ENCODE measurements at places on chromosomes 5 and 9. TPM values are rescaled to one million over a fixed set of nuclear protein-coding genes. Genes with fewer than 3 reads are reported as not detected.

Gene DAP
- polyA plus RNA-seq = 78.5 TPM

Gene GCNT1
- polyA plus RNA-seq = 2.8 TPM

Gene BARHL1
- polyA plus RNA-seq = not detected

Gene TYRP1
- 1.2 TPM for polyA plus RNA-seq

Gene PCDHA10
- not detected for polyA plus RNA-seq

Gene FYB1
- 18.2 TPM for polyA plus RNA-seq

Data from sigmoid colon (tissue), 7 donors.